ENCODE measurements at places on chromosomes 2 and 18.

DNA sequence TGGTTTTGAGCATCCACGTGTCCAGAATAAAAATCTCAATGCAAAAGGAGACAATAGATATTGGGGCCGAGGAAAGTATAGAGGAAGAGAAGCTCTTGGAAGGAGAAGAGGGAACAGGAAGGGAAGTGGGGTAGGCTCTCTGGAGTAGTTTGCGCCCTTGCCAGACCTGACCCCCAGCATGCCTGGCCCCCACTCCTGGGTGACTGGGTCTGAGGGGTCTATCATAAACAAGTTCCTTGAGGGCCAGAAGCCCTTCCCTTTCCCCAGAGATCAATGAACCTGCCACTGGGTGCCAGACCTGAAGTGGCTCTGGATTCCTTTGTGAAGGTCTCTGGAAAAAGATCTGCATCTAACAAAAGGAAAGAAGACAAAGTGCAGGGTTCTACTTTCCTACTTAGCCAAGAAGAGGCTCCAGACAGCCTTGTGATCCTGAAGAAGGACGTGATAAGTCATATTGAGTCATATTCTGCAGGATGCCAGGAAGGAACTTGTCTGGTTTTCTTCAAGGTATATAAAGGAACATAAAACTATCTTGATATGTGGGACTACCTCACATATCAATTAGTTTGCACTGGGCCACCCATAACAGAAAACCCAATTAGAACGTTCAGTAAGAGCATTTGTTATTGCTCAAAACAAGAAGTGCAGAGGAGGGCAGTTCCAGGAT, 18.7 kb upstream of the ATOH8 start:
- DNase-seq, result no peak

DNA sequence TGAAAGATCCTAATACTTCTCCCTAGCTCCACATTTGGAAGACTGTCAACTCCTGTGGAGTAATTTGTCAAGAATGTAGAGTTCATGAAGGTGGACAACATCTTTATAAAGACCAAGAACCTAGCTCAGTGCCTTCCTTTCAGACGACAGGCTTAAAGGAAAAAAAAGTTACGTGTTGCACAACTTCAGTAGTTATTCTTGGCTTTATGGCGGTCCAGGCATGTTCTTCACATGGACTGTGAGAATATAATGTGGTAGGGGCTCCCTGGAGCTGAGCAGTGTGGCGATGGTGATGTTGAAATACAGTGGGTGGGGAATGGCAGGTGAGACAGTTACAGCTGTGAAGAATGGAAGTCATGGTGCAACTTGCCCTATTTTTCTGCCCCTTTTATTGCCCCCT, 3.9 kb downstream of the TAF1B start:
- DNase-seq, result no peak

DNA sequence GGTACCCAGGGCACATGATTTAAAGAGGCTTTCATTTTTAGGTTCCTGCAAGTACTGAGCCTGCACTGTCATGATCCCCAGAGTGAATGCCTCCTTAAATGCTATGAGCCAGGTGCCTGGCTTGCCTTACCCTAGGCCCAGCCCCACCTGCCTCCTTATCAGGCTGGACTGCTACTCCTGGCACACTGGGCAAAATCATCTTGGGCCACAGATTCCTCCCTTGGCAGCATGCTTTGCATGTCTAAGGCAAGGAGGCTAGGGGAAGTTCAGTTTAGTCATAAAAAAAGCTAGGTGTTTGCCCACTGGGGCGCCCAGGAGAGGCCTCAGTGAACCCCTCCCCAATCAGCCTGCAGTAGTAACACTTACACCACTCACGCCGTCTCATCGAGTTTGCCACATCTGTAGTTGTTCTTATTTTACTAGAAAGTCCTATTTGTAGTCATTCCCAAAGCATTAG, 45.1 kb downstream of the LBH start:
- DNase-seq, result no peak

- no peak for DNase-seq
Observed at GRCh38 chr2:85396531-85397470, 13.4 kb downstream of the CAPG start.

GRCh38 chr2:109155553-109156451, 26.8 kb downstream of the SH3RF3 start:
- DNase-seq, result no peak
